ENCODE measurements at places on chromosomes 3 and 15.

- DNase-seq, result peak; percentile 63
Measured at GRCh38 chr3:194985031-194985578, 285.9 kb downstream of the XXYLT1 start.

DNA sequence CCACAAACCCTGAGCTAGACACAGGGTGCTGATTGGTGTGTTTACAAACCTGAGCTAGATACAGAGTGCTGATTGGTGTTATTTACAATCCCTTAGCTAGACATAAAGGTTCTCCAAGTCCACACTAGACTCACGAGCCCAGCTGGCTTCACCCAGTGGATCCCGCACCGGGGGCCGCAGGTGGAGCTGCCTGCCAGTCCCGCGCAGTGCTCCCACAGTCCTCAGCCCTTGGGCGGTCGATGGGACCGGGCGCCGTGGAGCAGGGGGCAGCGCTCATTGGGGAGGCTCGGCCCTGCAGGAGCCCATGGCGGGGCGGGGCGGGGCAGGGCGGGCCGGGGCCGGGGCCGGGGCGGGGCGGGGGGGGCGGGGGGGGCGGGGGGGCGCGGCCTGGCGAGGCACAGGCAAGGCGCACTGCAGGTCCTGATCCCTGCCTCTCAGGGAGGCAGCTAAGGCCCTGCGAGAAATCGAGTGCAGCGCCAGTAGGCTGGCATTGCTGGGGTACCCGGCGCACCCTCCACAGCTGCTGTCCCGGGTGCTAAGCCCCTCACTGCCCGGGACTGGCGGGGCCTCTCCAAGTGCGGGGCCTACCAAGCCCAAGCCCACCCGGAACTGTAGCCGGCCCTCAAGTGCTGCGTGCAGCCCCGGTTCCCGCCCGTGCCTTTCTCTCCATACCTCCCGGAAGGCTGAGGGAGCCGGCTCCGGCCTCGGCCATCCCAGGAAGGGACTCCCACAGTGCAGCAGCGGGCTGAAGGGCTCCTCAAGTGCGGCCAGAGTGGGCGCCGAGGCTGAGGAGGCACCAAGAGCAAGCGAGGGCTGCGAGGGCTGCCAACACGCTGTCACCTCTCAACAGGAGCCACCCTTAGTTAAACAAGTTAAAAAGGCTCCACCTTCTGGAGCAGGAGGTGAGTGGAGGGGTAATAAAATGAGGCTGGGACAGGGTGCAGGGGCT, 9.8 kb upstream of the TMEM40 start:
- DNase-seq, result no peak

DNA sequence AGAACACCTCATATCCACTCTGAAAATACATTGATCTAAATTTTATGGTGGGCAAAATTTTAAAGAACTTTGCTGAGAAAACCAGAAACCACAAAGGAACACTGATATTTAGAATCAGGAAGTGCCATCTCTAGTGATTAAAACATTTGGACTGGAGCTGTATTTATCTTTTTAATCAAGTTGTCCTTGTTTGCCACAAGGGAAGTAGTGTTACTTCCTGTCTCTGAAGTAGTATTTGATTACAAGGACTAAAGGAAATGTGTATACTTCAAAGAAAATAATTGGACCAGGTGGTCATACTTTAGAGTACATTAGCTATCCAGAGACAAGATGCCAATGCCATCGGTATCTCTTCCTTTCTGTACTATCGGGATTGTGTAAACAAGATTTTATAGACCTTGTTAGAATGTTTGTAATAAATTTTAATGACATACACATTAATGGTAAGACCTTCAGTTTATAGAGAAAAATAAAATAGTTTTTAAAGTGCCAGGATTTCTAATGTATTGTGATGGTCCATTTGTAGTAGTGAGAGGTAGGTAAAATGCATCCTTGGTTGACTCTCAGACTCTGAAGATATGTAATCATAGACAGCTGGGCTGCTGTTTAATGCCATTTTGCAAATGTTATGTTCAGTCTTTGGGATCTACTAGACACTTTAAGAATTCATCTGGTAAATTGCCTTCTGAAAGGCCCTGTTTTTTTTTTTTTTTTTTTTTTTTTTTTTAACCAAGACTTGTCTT, 131.9 kb downstream of the B3GALNT1 start:
- no peak for DNase-seq

DNA sequence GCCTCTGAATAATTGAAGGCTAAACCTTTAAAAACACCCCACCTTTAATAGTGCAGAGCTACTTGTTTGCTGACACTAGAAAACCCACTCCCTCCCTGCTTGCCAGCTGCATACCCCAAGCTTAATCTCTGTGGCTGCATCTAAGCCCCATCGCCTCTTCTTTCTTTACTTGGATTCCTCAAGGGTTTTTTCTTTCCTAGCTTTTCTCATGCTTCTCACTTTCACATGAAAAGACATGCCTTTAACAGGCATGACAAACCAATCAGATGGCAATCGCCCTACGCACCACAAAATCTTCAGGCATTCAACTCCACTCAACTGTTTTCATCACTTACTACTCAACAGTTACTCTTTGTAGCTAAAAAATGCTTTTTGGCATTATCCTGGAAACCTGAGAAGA, 77.5 kb downstream of the PLD1 start:
- no peak for DNase-seq

GRCh38 chr3:190526787-190527762, 13.2 kb downstream of the IL1RAP start:
- DNase-seq, result no peak

GRCh38 chr3:126925411-126926171, 57.3 kb upstream of the PLXNA1 start:
- DNase-seq, result no peak

DNA sequence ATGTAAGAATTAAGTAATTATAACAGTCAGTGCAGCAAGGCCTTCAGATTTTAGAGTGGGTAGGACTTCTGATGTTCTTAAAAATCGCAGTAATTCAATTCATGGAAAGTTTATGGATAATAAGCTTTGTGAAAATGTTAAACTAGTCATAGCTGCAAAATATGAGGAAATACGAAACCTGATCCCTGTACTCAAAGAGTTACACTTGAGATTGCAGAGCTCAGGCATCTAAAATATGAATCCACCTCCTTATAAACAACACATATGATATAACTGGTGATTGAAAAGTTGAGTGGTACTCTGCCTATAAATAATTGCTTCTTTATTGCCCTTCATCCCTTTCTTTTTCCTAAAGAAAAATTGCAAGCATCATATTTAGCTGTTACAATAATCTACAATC, 473.3 kb downstream of the OTOL1 start:
- no peak for DNase-seq

DNA sequence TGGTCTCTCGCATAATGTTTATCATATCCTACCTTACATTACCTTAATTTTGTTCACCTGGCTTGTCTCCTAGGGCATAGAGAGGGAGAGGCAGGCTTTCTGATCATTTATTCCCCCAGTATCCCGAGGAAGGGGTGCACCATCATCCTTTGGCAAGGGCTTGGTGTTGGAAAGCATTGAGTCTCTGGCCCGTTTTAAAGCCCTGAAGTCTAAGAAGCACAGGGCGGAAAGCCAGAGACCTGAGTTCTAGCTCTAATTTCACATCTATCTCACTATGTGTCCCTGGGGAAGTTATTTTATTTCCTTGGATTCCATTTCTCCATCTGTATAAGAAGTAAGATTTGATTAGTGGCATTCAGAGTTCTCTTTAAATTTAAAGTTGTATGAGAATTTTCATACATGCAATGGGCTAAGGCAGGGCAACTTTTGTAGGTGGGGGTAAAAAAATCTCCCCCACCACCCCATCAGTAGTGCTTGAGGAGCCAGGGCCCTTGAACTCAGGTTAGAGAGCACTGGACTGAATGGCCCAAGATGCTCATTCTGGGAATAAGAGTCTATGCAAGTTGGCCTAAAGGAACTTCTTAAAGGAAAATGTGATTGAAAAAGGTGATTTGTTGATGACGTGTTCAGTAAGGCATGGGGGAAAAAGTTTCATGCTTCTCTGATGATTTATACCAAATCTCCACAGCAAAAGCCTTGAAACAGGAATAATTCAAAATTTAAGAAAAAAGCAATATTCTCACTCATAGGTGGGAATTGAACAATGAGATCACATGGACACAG, 10.1 kb downstream of the TMC3 start:
- no peak for DNase-seq

GRCh38 chr15:43794269-43795037, 2.3 kb downstream of the SERF2 start:
- no peak for DNase-seq
